ENCODE measurements at places on chromosomes 6 and 20.
A peak's percentile ranks its signal among the peaks of the same experiment; 100 is the strongest.

- DNase-seq, result peak; percentile 62
These were observed 53.5 kb downstream of the RCAN2 start for GRCh38 chr6:46437671-46438221.

- no peak for DNase-seq
These were observed 15.7 kb downstream of the PPARD start for GRCh38 chr6:35358086-35358485.

GRCh38 chr6:158909938-158910337 is 90.1 kb downstream of the RSPH3 start:
- no peak for DNase-seq

- DNase-seq, result peak; percentile 78
These were observed 93.7 kb downstream of the PROKR2 start for GRCh38 chr20:5222919-5223634.

- DNase-seq, result peak; percentile 76
These were observed at the start of gene QKI for GRCh38 chr6:163414117-163414945. QKI (plus strand) TSS chr6:163414718; CDS start chr6:163415194, 476 bp downstream.

GRCh38 chr6:16723826-16724225 is 37.4 kb downstream of the ATXN1 start:
- DNase-seq, result peak; percentile 95

DNA sequence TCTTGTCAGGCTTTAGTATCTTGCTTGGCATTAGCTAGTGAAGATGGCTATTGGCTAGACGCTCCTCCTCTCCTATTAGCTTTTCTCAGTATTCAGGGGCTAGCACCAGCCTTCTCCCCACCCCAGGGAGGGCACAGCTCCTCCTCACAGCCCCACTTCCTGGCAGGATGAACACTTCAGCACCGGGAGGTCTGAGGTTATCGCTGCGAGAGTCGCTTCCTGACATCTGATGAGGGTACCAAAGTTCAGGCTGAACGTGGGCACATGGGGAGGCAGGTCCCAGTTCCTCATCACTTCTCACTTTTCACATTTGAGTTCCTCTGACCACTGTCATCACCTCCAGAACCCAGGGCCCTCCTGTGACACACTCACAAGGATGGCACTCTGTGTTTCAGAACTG is 66.6 kb downstream of the LAMA4 start:
- no peak for DNase-seq

GRCh38 chr6:133265066-133265465 is 23.9 kb downstream of the EYA4 start:
- no peak for DNase-seq

DNA sequence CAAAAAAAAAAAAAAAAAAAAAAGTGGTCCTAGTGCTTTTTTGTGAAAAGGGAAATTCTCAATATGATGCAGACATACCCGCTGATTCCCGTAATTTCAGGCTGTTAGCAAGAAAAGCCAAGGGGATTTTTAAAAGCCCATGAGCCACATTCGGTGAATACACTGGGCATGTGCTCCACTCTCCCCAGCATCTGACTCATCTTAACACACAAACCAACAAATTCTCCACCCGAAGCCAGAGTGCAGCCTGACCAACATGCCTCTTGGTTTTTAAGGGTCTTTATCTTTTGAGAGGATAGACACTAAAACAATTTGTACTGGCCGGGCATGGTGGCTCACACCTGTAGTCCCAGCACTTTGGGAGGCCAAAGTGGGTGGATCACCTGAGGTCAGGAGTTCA is 45.5 kb upstream of the CD83 start:
- DNase-seq, result peak; percentile 26

GRCh38 chr6:53793318-53794136 is 1.3 kb upstream of the LRRC1 start:
- peak; percentile 72 for DNase-seq

DNA sequence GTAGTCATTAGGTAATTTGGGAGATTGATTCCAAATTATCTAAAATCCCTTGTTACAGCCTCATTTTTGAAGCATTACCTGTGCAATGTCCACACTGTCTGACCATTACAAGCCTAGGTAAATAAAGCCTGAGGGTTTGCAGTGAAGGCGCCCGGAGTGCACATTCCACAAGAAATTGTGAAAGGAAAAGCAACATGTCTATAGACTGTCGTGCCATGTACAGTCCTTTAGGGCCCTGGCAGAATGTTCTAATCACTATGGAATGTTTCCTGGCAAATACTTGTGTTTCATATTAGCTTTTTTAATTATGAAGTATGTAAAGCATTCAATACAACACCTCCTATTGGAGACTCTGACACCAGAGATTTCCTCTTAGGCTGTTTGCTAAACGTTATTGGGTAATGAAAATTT is 28.9 kb downstream of the PREP start:
- DNase-seq, result peak; percentile 78

GRCh38 chr6:169640351-169640852 is 61.4 kb downstream of the WDR27 start:
- DNase-seq, result peak; percentile 39

- DNase-seq, result no peak
These were observed 291.8 kb downstream of the LRFN2 start for GRCh38 chr6:40295251-40295950.

All from choroid plexus epithelial cell (primary cell).